Epithelial cell of prostate (primary cell): ENCODE measurements at places on chromosomes 2 and 18.

- no peak for DNase-seq
Measured at GRCh38 chr2:118016911-118017310, 3.0 kb upstream of the CCDC93 start.

DNA sequence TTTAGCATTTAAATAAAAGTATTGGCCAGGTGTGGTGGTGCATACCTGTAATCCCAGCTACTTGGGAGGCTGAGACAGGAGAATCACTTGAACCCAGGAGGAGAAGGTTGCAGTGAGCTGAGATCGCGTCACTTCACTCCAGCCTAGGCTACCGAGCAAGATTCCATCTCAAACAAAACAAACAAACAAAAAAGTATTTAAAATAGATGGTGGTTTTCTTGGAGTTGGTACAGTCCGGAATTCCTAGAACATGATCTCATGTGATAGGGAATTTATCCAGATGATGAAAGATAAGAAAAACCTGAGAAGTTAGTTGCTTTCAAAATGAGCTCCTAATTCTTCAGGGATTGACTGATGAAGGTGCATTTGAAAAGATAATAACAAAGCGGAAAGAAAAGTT, 62.0 kb downstream of the BIRC6 start:
- DNase-seq = no peak

- no peak for DNase-seq
Measured at GRCh38 chr2:60554074-60554645, 706 bp upstream of the BCL11A start.

- DNase-seq = no peak
Measured at GRCh38 chr18:62460851-62461300, 61.9 kb upstream of the ZCCHC2 start.

DNA sequence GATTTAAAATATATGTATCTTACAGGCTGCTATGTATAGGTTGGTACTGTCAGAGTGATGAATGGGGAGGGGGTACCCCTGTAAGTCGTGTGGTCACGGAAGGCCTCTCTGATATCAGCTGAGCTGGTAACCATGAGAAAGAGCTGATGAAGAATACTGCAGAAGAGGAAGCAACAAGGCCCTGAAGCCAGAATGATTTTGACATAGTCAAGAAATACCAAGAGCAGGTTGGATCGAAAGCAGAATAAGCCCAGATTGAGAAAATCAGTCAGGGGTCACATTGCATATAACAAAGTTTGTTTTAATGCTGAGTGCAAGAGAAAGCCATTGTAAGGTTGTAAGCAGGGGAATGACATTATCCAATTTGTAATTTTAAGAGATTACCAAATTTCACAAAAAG, 57.3 kb downstream of the UNC50 start:
- DNase-seq = no peak

DNA sequence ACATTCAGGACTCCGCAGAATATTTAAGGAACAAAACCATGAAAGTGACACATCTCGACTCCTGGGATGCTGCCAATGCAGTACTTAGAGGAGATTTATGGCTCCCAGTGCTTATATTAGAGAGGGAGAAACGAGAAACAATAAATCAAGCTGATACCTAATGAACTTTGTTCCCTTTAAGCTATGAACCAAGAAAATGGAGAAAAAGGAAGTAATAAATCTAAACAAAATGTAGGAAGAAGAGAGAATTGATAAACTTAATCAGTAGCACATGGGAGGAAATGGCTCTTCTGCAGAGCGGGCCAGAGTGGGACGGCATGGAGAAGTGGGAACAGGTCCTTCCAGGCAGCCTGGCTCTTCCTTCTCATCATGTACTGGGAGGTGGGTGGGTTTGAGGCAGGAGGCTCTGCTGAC, 42.7 kb downstream of the NPPC start:
- DNase-seq = no peak

GRCh38 chr2:144230448-144231085, 289.4 kb downstream of the ZEB2 start:
- no peak for DNase-seq

GRCh38 chr2:240392948-240393830, 42.3 kb upstream of the GPC1 start:
- no peak for DNase-seq

- DNase-seq = no peak
Measured at GRCh38 chr2:170740660-170741059, 25.5 kb downstream of the SP5 start.

- no peak for DNase-seq
Measured at GRCh38 chr18:31658670-31659575, 25.5 kb downstream of the B4GALT6 start.

DNA sequence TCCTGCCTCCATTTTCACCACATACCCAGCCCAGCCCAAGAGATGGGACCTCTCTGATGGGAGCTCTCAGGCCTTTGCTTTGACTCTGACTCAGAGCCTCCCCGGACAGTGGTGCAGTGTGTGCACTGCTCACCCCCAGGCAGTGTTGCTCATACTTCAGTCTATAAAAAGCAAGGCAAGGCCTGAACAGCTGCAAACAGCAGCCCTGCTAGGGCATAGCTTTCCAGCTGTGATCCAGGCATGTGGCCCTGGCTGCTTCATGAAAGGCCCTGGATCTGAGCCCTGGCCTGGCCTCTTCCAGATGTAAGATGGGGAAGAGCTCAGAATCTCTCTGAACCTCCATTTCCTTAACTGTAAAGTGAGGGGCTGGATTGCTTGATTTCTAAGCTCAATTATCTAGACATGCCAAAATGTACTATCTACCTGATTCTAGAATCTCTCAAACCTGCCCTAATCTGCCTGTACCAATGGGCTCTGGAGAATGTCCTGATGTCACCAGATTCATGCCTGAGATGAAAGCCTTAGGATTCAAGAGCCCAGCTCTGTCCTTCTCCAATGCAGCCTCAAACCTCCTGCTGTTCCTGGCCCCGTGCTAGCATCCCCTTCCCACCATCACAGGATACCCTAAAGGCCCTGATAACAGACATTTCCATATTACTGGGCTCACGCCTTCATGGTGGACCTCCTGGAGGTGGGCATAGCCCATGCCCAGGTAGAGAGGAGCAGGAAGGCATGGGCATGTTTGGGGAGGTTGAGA, 206.9 kb downstream of the ARL4C start:
- peak; percentile 77 for DNase-seq

- no peak for DNase-seq
Measured at GRCh38 chr2:74414881-74415761, 6.3 kb downstream of the C2orf81 start.

DNA sequence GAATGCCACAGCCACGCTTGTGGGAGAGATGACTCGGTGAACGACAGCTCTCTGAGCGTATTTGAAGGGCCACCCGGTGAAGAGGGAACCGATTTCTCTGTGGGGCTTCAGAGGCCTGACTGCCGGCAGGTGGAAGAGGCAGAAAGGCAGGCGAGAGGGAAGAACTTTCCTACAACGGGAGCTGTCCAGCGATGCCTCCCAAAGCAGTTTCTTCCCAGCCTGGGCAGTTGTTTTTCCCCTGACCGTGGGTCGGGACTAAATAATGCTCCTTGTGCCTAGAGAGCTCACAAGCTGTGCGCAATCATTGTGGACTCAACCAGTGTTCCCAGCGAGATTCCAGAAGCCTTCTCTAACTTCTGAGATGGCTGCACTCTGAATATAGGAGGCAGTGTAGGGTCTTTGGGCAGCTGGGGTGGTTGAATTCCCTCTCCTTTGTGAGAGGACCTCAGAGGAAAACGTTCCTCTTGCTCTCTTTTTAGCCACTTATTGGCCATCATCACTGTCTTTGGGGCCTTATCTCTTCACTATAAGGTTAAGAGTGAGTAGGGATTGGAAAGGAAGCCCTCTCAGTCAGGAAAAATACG, 710 bp downstream of the SEC11C start:
- no peak for DNase-seq

- no peak for DNase-seq
Measured at GRCh38 chr2:220162320-220162719, 534.9 kb downstream of the SLC4A3 start.

GRCh38 chr2:208097801-208098200, 26.5 kb downstream of the CRYGD start:
- no peak for DNase-seq

DNA sequence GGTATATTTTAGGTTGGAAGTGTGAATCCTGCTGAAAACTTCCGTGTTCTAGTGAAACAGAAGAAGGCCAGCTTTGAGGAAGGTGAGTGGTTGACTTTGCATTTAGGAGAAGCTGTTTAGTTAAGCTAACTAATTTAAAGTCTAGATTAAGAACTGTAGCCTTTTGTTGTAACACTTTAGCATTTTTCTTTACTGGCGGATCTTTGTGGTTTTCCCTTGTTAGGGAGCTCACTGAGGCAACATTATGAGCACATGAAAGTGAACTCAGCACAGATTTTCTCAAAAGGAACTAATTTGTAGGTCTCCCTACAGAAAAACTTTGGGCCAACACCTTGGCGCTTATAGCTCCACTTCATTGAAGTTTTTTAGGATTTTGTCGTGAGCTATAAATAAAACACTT, 52.8 kb downstream of the XRCC5 start:
- no peak for DNase-seq

DNA sequence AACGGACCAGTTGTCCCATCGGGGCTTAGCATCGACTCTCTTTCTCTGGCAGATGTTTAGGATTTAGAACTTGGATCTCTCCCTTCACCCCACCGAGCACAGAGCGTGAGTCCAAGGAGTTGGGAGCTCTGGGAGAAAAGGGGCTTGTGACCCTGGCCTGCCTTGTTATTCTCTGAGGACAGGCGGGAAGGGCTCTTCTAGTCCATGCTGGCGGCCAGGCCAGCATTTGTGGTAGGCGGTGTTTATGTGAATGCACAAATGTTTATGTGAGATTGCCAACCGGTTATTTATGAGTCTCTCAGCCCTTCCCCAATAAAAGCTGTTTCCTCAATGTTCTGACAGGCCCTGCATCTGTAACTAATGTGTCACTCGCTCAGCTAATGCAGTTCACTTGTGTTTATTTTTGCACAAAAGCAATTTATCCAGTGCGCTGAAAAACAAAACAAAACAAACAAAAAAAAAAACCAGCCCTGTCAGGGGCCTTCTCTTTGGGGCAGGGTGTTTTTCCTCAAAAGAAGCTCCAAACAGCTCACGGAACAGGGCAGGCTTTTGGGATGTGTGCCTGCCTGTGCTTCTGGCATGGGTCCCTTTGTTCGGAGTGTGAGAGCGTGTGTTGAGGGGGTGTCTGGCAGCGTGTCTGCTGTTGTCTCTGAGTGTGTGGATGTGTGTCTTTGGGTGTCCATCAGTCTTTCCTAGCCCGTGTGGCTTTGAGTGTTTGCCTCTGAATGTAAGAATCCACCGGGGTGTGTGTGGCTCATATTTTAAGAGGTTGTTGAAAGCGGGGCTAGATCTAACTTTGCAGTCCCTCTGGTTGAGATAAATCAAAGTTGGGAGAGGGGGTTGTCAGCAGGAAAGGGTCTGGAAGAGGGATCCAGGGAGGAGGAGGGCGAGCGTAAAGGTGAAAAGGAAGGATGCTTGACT, 52.8 kb upstream of the HAAO start:
- peak; percentile 75 for DNase-seq

- DNase-seq = no peak
Measured at GRCh38 chr2:233301811-233302210, 5.8 kb upstream of the SAG start.
